ENCODE measurements at places on chromosomes 4 and X.

GRCh38 chr4:174324725-174325124, 41.0 kb downstream of the CEP44 start:
- DNase-seq: no peak

GRCh38 chr4:112371361-112371760, 74.2 kb downstream of the ALPK1 start:
- DNase-seq: no peak

DNA sequence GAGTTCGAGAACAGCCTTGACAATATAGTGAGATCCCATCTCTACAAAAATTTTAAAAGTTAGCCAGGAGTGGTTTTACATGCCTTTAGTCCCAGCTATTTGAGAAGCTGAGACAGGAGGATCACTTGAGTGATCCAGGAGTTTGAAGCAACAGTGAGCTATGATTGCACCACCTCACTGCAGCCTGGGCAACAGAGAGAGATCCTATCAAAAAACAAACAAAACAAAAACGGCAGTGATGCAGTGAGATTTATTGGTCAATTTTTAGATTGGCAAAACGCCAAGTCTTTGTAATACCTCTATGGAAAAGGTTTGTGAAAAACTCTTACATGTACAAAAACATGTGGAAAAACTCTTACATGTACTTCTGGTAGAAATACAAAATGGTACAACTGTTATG, 91.3 kb downstream of the PTPN13 start:
- DNase-seq: no peak

GRCh38 chrX:17594693-17595092, 142.6 kb upstream of the SCML1 start:
- no peak for DNase-seq

DNA sequence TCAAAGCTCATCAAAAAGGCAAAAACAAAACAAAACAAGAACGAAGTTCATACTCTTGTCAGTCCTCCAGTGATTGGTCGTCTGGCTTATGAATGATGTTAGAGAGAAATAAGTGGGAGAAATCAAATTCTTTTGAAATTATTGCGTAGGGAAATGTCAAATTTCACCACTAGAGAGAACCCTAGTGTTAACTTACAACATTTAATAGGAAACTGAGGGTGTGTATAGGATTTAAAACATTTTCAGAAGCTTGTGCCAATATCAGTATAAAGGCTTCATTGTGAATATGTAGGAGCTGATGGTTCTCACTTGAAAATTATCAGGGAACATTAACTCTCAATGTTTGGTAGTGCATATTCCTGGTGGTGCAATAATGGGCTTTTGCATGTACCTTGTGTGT, 17.4 kb downstream of the ADH6 start:
- no peak for DNase-seq

- DNase-seq: no peak
These were observed 201.3 kb downstream of the PTTG2 start for GRCh38 chr4:38161208-38162113.

DNA sequence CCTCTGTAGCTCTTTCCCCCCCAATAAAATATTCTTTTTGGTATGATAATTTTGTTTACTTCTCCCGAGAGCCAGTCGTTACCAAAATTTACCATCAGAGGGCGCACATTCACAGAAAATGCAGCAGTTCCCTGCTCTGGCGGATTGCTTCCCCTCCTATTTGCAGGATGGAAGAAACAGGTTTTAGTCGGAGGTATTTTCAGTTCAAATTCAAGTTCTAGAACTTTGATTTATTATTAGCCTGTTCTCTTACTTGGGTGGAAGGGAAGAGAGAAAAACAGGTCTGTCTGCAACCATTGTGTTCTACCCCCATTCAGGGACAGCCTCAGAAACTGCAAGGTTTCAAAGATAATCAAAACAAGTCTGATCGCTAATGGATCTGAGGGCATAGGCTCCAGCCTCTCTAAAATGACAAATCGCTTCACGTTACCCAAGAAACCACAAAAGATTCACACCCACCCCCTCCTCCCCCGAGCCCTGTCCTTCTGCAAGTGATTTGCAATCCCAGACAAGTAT, 263.8 kb upstream of the RPS6KA3 start:
- DNase-seq: peak; percentile 62

- DNase-seq: no peak
These were observed 113.7 kb upstream of the TSPAN5 start for GRCh38 chr4:98771959-98772632.

- DNase-seq: peak; percentile 49
These were observed 1.6 kb downstream of the REST start for GRCh38 chr4:56909086-56909894.

GRCh38 chr4:2788532-2789103, 4.3 kb upstream of the SH3BP2 start:
- DNase-seq: no peak

DNA sequence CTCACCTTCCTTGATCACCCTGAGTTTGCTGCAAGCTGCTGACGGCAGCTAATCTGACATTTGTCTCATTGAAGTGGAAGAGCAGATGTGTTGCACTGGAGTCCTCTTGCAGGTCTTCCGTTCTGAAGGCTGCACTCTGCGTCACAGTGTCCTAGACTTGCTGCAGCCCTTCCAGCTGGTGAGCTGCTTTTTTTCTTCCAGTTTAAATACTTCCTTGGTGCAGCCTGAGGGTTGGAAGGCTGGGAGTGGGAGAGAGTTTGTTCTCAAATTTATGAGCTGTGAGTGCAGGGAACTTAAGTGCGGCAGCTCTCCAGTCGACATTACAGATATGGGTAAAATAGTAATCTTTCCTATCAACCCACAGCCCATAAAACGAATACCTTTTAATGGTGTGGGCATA, 303.6 kb upstream of the FAT1 start:
- peak; percentile 5 for DNase-seq

GRCh38 chrX:116009861-116010710, 160.5 kb upstream of the AGTR2 start:
- no peak for DNase-seq

GRCh38 chr4:154709550-154709949, 34.2 kb upstream of the LRAT start:
- DNase-seq: no peak

DNA sequence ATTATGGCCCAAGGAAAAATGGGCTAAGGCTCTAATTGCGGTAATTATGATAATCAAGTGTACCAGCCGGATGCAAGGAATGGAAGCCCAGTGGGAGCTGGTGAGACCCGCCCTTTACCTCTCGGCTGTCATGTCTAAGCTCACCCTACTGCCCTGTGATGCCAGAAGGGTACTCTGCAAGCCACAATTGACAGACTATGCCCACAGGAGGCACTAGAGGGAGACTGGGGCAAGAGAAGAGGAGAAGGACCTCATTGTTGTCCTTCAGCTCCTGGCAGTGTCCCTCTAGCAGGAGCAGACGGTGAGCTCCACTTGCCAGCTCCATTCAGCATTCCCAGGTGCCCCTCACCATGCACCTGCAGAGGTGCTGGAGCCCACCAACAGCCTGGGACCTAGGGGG, 141.8 kb downstream of the SMIM20 start:
- DNase-seq: no peak

- DNase-seq: no peak
These were observed 629.5 kb upstream of the AMOT start for GRCh38 chrX:113470166-113470565.

GRCh38 chrX:53211391-53211978, 13.5 kb downstream of the KDM5C start:
- DNase-seq: no peak

DNA sequence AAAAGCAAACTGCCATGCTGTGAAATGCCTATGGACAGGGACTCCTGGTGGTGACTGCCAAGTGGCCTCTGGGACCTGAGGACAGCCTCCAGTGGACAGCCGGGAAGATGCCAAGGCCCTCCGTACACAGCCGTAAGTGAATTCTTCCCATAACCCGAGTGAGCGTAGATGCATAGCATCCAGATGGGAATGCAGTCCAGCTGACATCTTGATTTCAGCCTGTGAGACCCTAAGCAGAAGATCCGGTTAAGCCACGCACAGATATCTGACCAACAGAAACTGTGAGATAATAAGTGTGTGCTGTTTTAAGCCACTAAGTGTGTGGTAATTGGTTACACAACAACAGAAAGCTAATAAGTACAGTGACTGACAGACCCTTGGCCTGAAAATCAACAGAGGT, 55.9 kb downstream of the TMEM156 start:
- DNase-seq: no peak

DNA sequence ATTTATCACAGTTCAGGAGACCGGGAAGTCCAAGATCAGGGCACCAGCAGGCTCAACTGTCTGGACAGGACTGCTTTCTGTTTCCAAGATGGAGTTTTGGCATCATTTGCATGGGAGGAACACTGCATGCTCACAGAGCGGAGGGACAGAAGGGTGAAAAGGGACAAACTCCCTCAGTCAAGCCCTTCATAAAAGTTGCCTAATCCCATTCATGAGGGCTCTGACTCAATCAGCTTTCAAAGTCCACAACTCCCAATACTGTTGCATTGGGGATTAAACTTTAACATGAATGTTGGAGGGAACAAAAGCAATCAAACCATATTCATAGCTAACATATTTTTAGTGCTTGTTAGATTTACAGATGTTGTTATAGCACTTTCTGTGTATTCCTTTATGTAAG, 158.9 kb upstream of the MAD2L1 start:
- DNase-seq: no peak

- DNase-seq: no peak
These were observed 1.6 kb downstream of the ZAR1 start for GRCh38 chr4:48491514-48492176.

- no peak for DNase-seq
These were observed 3.7 kb upstream of the MAEA start for GRCh38 chr4:1285790-1286553.

GRCh38 chrX:152819266-152819665, 11.3 kb downstream of the CETN2 start:
- DNase-seq: no peak

- DNase-seq: no peak
These were observed 123.5 kb downstream of the BCOR start for GRCh38 chrX:39974270-39974669.

DNA sequence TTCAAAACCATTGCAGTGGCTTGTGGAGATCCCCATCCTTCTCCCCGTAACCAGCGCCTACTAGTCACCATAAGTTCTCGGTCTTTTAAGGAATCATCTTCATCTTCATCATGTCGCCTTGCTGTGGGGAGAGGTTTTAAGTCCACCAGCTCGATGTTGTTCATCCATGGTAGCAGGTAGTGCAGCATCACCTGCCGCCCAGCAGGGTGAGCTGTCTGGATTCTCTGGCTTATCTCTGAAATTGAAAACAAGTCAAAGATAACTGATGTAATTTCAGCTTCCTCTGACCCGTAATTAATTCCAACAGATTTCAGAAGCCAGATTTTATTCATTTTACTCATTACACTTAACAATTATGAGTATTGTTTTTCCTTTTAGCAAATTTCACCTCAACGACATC, 67.4 kb downstream of the ZAR1 start:
- no peak for DNase-seq

DNA sequence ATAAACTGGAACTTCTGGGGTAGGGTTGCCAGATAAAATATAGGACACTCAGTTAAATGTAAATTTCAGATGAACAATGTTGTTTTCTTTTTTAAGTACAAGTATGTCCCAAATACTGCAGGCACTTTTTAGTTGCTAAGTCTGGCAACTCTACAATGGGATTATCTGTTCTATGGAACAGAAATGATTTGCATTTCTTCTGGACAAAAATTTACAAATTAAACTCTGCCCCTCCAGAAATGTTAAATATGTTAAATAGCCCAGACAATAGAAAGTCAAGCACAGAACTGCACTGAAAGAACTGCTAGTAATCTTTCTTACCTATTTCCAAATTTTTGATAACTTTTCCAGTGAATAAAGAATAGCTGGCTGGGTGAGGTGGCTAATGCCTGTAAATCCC, 140.1 kb upstream of the DDX53 start:
- no peak for DNase-seq

- no peak for DNase-seq
These were observed 42.9 kb downstream of the AFF1 start for GRCh38 chr4:86977621-86978184.

DNA sequence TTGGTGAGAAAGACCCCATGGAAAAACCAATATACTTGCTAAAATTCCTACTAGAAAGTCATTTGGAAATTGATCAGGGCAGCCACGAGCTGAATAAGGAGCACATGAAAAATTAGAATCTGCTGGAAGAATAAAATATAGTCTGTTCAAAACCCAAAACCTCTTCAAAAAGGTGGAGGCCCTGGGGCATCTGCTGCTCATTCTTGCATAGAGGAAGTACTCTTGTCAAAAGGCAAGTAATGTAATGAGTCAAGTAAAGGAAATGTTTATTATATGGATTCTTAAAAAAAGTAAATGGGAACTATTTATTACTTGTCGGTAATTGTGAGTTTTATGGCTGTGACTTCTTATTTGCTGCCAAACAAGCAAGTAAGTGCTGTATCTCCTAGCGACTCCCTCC, 109.5 kb downstream of the GK start:
- DNase-seq: no peak

DNA sequence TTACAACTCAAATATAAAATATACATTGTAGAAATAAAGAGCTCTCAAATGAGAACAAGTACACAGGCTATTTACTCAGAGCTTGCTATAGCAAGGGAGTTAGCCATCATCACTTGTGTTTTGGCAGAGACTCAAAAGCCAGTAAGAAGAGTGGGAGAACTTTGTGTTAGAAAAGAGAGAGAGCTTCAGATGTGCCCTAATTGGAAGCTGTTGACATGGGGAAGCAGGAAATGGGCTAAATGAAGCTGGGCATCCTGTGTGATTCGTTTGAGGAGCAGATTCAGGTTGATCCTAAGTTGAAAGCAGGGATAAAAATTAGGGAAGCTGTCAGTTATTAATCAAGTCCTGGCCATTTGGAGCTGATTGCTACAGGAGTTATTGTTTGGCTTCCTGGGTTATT, 207.4 kb upstream of the MAOA start:
- DNase-seq: no peak

GRCh38 chrX:11724122-11725017, 33.7 kb upstream of the MSL3 start:
- peak; percentile 45 for DNase-seq

GRCh38 chr4:186451982-186452381, 103.4 kb downstream of the MTNR1A start:
- DNase-seq: no peak

DNA sequence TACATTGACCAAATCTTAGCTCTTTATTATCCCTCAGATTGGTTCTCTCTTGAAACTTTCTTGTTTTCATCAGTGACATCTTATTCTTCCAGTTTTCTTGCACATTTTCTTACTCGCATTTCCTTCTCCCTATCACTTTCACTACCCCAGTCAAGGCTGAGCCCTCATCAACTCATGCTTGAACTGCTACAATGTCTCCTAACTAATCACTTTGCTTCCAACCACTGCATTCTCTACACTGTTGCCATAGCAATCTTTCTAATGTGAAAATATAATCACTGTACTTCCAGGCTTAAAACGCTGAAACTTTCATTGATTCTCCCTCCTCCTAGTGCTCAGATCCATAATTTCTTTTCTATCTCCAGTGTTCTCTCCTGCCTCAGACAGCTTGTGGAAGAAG, 22.2 kb upstream of the LPAR4 start:
- no peak for DNase-seq

DNA sequence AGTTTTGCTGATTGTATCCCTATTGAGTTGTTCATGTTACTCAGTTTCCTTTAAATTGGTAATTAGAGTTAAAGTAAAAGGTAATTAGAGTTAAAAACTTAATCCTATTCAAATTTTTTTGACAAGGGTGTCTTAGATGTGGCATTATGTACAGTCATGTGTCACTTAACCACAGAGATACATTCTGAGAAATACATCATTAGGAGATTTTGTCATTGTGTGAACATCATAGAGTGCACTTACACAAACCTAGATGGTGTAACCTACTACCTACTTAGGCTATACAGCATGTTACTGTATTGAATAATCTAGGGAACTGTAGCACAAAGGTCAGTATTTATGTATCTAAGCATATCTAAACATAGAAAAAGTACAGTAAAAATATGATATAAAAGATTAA, 39.2 kb downstream of the BEX3 start:
- no peak for DNase-seq

- no peak for DNase-seq
These were observed 82.3 kb downstream of the ARHGAP24 start for GRCh38 chr4:85557016-85557901.

Data from HEK293T (cell line).